ENCODE measurements at places on chromosomes 5 and 9.

DNA sequence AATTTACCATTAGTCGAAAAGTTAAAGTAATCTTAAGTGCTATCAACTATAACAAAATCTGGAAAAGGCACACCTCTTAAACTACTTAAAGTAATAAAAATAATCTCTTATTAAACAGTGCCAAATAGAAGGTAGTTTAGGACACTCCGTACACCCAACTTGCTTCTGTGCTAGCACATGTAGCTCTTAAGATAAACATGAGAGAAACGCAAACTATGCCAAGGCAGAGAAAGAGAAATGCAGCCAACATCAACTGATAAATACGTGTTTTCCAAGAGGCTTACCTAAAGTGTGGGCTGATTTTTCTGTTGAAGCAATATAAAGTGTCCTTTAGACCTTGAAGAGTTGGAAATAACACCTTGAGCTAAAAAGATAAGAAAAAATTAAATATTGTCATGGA lies 480.6 kb upstream of the DAB2 start:
- DNase-seq, result no peak

- DNase-seq, result no peak
These were observed 224.3 kb downstream of the NR3C1 start for GRCh38 chr5:143179126-143179740.

GRCh38 chr9:4713849-4714248 lies 27.2 kb downstream of the AK3 start:
- DNase-seq, result no peak

DNA sequence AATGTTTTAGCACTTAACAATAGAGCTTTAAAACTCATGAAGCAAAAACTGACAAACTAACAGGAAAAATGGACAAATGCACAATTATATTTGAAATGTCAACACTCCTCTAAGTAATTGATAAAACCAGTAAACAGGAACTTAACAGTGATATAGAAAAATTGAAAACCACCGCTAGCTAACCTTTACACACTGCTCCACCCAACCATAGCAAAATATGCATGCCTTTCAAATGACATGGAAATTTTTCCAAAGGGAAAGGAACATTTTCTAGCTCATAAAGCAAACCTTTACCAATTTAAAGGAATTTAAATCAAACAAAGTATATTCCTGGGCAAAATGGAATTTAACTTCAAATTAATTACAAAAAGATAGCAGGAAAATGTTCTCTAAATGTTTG lies 109.2 kb downstream of the ADAMTS19 start:
- no peak for DNase-seq

DNA sequence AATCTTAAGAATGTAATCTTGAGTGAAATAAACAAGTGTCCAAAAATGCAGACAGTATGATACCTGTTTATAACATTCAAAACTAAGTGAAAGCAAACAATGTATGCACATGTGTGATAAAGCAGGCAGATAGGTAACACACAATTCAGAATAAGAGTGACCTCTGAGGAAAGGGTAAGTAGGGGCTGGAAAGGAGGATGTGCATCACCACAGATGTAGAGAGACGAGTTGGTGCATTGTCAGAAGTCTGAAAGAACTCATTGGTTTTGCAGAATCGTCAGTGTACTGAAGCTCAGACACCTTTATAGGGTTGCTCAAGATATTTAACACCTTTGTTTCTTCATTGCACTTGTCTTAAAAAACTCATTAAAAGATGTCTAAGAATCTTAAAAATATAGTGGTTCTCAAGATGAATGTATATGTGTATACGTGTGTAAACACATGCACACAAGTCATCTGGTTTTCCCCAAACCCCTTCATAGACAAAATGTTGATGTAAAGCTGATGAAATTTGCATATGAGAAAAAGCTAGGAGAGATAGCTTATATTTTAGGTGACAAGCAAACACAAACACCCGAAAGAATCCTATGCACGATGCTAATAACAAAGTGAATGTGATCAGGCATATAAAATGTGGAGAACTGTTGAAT lies 197.6 kb upstream of the MEF2C start:
- DNase-seq, result no peak

DNA sequence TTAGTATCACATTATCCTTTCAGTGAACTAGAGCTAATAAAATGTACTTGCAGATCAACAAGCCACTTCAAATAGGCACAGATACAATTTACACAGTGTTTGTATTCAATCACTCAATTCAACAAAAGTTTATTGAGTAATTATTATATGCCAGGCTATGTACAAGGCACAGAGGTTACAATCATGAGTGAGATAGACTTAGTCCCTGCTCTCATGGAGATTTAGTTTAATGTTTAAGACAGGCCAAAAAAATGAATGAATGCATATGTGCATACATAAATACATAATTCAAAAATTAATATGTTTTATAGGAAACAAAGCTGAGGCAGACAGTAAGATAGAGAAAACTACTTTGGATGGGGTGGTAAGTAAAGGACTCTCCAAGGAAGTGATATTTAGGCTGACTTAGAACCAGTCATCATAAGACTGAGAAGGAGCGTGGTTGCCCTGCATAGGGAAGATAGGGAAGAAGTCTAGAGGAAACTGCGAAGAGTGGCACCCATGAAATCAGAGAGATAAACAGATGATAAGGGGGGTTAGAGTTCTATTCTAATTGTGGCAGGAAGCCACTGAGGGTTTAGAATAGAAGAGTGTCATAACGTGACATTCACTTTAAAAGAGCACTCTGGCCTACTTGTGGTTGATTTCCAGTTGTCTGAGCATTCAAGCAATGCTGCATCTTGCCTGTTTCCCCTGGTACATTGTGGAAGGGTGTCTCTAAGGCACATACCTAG lies 49.7 kb upstream of the GRAMD2B start:
- DNase-seq, result peak; percentile 59

- no peak for DNase-seq
These were observed 61.4 kb downstream of the C9orf50 start for GRCh38 chr9:129559506-129559881.

- DNase-seq, result no peak
These were observed 108.4 kb downstream of the ESM1 start for GRCh38 chr5:54876976-54877375.

DNA sequence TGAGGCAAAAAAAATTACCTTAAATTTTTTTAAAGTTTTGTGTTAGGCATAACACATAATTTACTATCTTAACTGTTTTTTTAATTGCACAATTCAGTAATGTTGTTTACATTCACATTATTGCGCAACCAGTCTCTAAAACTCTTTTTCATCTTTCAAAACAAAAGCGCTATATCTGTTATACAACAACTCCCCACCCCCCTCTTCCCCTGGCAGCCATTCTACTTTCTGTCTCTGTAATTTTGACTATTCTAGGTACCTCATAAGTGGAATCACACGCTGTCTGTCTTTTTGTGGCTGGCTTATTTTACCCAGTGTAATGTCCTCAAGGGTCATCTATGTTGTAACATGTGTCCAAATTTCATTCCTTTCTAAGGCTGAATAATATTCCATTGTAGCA lies 241.5 kb upstream of the DMRT1 start:
- DNase-seq, result no peak

DNA sequence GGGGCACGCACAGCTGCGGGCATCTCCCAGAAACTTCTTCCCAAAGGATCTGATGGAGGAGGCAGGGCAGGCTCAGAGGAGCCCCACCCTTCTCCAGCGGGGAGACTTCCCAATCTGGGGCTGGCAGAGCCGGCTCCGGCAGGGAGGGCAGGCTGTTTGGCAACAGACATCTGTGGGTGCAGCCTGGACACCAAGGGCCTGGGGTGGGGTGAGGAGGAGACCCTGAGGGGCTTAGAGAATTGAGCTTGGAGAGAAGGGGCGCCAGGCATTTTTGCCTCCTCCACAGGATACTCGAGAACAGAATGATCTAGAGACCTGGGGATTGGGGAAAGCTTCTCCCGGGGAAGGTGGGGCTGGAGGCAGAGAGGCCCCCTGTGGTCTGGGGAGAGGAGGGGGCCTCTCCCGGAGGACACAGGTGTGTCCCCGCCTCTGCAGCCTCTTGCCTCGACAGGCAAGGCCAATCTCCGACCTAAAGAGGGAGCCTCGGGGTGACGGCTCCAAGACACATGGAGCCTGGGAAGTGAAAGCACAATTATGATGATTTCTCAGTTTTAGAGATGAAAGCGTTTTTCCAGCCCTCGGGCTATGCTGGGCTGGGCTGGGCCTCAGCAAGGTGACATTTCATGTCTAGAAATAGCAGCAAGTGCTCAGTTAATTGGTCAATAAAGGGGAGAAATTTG lies 8.4 kb downstream of the LHX3 start:
- no peak for DNase-seq

DNA sequence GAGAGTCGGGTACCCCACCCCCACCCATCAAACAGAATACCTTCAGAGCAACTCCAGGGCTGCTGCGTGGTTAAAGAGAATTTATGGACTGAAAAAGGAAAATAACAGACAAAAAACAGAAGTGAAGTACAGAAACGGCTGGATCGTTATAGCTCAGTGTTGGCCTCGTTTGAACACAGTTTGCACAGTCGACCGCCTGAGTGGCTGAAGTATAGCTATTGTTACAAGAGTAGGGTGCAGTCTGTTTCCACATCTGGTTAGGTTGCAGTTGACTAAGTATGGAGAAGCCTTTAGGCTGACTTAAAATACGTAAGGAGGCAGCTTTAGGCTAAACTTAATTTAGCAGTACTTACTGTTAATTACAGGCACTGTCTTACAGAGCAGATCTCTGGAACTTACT lies 121.2 kb downstream of the GCNT1 start:
- DNase-seq, result no peak

DNA sequence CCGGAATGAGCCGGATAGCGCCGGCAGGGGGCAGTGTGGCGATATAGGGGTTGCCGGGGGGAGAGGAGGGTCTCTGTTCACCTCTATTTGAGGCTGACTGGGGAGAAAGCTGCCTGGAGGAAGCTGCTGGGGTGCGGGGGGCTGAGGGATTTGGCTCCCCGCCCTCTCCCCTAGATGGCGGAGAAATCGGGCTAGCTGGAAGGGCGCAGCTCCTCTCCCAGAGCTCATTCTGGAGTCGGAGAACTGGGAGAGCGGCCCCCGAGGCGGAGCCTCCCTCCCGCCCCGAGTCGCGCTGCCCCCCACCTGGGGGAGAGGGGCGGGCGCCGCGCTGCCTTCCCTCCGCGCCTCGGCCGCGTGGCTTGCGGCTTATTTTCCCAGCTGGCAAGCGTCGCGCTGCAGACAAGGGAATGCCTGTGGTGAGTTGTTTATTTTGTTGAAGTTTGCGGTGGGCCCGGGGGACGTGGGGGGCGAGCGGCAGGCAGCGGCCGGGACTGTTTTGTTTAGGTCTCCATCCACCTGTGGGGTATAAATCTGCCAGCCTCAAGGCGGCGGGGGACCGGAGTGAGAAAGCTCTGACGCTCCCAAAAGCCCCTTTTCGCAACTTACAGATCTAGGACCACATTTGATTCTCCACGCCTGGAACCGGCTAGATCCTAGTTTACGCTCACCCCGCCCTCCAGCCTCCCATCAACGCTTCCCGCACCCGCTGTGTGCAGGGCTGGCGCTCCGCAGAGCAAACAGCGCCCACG lies 4.1 kb upstream of the RGMB start:
- DNase-seq, result peak; percentile 27

DNA sequence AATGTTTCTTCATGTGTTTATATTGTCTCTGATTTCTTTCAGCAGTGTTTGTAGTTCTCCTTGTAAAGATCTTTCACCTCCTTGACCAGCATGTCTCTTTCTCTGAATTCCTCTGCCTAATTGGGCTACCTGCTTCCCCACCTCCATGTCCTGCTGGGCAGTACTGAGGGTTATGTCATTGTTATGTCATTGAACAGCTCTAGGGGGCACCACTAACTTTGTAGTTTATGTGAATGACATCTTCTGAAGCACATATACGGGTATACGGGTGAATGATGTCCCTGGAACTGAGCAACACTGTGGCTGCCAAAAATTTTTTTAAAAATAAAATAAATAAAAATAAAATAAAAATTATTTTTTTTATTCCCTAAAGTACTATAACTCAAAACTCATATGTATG lies 16.9 kb upstream of the SNCAIP start:
- no peak for DNase-seq

DNA sequence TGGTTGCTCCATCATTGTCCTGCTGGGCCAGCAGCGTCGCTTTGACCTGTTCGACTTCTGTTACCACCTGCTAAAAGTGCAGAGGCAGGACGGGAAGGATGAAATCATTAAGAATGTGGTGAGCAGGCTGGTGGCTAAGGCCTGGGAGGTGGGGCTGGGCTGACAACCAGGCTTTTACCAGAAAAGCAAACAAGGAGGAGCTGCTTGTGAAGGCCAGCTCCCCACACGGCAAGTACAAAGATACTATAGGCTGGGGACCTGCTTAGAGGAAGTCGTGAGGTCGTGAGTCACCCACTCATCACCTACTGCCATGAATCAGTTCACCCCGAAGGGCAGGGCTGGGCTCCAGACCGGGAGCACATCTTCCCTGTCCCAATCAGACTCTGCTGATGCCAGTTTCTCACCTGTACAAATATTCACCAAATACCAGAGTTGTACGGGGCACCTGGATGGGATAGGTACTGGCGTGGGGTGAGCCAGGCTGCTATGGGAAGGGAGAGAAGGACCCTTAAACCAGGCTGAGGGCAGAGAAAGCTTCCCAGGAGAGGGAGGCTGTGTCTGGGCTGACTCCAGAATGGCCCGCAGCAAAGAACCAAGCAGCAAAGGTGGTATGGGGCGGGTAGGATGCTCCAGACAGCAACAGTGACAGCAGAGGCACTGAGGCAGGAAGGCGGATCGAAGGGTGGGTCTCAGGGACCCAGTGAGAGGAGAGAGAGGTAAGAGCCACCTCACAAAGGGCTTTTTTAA lies 69.3 kb upstream of the NIPAL4 start:
- peak; percentile 93 for DNase-seq

DNA sequence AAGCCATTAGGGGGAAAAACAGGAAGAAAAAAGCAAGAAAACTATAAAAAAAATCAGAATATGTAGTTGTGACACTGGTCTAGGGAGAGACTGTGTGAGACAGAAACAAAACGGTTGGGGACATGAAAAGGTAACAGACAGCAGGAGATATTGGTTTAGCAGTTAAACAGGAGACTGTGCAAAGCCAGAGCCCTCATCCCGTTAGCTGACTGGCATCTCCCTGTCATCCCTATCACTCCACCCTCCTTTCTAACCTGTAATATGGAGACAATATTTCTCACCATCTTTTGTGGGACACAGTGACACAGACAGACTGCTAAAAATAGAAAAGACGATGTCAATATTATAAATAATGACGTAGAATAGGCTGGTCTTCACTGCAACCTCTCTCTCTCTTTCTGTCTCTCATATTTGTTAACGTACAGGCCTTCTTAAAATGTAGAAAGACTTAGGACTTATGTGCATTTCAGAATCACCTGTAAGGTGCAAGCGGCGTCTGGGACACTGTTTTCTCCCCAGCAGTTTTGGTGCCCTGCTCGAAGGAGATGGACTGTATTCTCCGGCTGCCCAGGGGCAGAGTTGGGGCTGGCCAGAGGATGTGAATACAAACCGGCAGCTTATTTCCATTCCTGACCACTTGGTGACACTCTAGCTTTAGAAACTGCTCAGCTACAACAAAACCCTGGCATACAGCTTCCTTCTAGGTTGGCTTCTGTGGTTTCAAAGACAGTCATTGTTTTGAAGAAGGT lies 190.6 kb downstream of the MAT2B start:
- peak; percentile 48 for DNase-seq

- peak; percentile 94 for DNase-seq
These were observed 137.1 kb downstream of the FGF1 start for GRCh38 chr5:142548739-142549275.

Data from Caki2 (cell line).